GOT3 (cell line): ENCODE measurements at places on chromosomes 4 and X.

DNA sequence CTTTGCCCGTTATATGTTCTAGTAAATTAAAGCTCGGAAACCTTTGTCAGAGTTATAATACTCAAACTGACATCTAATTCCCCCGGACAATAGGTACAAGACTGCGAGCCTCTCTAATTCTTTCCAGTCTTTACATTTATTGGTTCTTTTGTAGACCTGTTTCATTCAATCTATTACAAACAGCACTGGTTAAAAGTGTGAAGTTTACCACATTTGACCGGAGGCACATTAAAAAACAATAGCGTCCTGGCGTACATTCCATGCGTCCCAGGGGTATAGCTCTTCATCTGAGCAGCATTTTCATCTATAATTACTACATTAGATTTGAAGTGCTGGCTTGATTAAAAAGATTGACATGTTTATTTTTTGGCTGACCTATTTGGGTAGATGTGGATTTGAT, 49.9 kb upstream of the TENM3 start:
- no peak for DNase-seq

DNA sequence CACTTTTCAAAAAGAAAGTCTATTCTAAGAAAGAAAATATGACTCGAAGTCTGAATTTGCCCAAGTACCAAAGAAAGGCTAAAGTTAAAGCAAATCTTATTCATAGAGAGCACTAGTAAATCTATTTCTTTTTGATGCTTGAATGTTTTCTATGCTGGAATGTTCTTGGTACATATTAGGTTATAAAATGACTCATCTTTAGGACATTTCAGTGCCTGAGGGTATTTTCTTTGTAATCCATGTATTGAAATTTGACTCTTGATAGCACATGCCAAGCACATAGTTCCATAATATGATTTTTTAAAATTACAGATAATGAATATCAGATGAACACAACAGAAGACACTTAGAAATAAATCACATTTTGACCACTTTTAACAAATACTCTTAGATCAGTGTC, 232.8 kb downstream of the TRIML1 start:
- DNase-seq = no peak

- no peak for DNase-seq
Measured at GRCh38 chr4:40755616-40756015, 5.9 kb downstream of the NSUN7 start.

DNA sequence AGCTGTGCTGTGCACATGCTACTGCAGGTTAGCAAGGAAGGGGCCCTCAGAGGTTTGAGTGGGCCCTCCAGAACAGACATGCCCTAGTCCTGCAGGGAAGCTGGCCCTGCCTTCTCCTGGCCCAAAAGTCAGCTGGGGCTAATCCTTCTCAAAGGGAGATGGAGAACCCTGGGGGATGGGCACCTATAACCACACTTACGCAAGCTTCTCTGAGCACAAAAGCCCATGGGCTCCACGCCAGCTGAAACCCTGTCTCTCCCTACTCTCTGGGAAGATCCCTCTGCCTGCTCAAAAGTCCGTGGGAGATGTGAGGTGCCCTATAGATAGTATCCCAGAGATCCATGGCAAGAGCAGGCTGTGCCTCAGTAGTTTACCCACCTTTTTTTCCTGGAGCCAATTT, 58.9 kb upstream of the DKK2 start:
- DNase-seq = no peak

GRCh38 chr4:184174571-184175488, 42.8 kb downstream of the ENPP6 start:
- DNase-seq = no peak

DNA sequence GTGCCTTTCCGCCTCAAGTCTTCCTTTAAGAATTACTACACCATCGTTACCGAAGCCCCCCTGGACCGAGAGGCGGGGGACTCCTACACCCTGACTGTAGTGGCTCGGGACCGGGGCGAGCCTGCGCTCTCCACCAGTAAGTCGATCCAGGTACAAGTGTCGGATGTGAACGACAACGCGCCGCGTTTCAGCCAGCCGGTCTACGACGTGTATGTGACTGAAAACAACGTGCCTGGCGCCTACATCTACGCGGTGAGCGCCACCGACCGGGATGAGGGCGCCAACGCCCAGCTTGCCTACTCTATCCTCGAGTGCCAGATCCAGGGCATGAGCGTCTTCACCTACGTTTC, 2.2 kb downstream of the PCDH10 start:
- no peak for DNase-seq
